ENCODE measurements at places on chromosomes 12 and 14.

- DNase-seq, result no peak
These were observed 285.9 kb downstream of the BMP4 start for GRCh38 chr14:53670701-53671100.

DNA sequence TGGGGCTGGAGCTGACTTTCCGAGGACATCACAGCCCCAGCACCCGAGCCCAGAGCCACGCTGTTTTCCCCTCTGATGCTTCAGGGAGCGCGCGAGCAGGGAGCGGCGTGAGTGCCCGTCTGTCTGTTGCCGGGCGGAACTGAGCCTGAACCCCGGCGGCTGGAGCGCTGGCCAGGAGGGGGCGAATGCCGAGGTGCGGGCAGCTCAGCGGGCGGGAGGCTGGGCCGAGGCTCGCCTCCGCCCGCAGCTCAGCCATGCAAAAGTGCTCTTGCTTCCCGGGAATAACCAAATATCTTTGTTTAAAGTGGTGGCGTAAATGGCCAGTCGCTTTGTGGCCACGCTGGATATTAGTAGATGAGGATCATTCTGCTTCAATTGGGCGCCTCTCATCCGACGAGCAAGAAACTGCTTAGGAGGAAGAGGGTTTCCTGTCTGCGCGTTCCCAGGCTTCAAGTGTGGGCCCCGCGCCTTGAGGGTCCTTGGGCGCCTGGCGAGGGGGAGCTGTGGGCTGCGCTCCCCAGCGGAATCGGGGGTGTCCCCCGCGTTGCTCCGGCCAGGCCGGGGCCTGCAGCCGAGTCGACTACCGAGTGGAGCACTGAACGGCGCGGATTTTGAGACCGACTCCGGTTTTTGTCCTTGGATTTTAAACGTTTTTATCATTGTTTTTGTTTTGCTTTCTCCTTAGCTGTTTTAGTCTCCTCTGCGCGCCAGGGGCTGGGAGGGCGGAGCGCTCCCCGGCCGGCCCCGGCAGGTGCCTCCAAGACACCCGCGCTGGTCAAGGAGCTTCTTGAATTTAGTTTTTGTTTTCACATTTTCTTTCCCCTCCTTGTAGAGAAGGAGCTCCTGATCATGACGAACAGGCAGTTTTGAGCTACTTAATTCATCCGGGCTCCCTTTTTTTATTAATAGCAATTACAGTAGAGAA is 831 bp upstream of the NKX2-1 start:
- no peak for DNase-seq

GRCh38 chr12:89907659-89908058 is 199.0 kb upstream of the ATP2B1 start:
- DNase-seq, result no peak

- no peak for DNase-seq
These were observed 7.7 kb downstream of the THAP2 start for GRCh38 chr12:71671816-71672215.

GRCh38 chr14:99717682-99718013 is 33.5 kb downstream of the CYP46A1 start:
- DNase-seq, result no peak

GRCh38 chr12:52903855-52904508 is 894 bp downstream of the KRT8 start:
- DNase-seq, result peak; percentile 74

GRCh38 chr12:128911861-128912260 is 58.6 kb downstream of the GLT1D1 start:
- no peak for DNase-seq

Data from GM06990 (cell line).